Right atrium auricular region (tissue), 2 donors: ENCODE measurements at places on chromosomes 16 and 17.

DNA sequence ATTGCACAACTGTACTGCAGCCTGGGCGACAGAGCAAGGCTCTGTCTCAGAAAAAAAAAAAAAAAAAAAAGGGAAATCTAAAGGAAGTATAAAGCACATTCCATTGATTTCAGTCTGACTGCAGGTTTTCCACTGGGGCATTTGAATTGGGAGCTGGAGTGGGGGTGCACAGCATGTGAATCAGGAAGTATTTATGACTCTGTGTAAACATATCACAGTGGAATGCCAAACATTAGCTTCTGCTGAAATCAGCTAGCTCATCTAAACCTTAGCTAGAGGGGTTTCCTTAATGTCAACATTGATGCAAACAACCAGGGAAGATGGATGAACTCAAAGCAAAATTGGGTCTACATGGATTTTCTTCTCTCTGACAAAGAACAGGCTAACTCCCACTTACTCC lies 641.0 kb upstream of the EEF2KMT start:
- no peak overlapping the region for H3K27ac ChIP-seq
- no peaks in the 10 kb centered on the region for H3K27me3 ChIP-seq
- no peak for DNase-seq
- H3K4me1 ChIP-seq: no peaks in the 10 kb centered on the region
- H3K4me3 ChIP-seq: no peak overlapping the region

- no peak for DNase-seq
- no peaks in the 10 kb centered on the region for H3K27me3 ChIP-seq
- H3K4me3 ChIP-seq: no peak overlapping the region
Observed at GRCh38 chr16:56237451-56237930, 46.2 kb downstream of the GNAO1 start.

DNA sequence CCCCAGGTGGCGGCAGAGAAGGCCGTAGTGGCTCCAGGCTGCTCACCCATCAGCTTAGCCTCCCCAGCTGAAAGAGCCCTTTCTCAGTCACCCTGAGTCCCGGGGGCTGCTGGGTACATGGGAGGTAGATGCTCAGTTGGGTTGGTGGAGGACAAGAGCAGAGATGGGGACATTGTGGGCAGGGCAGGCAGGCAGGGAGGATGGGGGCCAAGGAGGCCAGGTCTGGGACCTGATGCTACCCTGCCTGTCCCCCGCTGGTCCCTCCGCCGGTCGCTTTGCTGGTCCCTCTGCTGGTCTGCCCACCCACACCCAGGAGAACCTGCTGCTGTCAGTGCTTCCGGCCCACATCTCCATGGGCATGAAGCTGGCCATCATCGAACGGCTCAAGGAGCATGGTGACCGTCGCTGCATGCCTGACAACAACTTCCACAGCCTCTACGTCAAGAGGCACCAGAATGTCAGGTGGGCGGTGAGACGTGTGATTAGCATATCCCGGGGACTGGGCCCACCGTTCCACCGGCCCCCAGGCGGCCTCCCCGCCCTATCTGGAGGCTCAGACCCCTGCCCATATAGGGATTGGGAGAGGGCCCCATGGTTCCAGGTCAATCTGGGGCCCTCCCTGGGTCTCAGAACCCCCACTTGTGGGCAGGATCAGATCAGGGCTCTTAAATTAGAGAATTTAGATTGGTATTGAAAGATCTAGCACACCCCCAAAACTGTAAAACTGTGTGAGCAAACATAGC lies 26.9 kb downstream of the ADCY7 start:
- no peak overlapping the region for H3K4me3 ChIP-seq
- H3K36me3 ChIP-seq: no peaks in the 10 kb centered on the region
- H3K27me3 ChIP-seq: no peaks in the 10 kb centered on the region
- DNase-seq: no peak
- peaks cover 3% of the 10 kb centered on the region for H3K4me1 ChIP-seq
- H3K27ac ChIP-seq: no peak overlapping the region

DNA sequence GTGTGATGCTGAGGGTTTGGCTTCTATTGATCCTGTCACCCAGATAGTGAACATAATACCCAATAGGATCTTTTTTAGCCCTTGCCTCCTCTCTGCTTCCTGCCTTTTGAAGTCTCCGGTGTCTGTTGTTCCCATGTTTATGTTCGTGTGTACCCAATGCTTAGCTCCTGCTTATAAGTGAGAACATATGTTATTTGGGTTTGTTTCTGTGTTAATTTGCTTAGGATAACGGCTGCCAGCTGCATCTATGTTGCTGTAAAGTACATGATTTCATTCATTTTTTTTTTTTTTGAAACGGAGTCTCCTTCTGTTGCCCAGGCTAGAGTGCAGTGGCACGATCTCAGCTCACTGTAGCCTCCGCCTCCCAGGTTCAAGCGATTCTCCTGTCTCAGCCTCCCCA lies 23.0 kb downstream of the DUS2 start:
- DNase-seq: no peak
- no peaks in the 10 kb centered on the region for H3K4me1 ChIP-seq
- H3K36me3 ChIP-seq: peaks cover 10% of the 10 kb centered on the region
- H3K27me3 ChIP-seq: no peaks in the 10 kb centered on the region
- no peak overlapping the region for H3K4me3 ChIP-seq

DNA sequence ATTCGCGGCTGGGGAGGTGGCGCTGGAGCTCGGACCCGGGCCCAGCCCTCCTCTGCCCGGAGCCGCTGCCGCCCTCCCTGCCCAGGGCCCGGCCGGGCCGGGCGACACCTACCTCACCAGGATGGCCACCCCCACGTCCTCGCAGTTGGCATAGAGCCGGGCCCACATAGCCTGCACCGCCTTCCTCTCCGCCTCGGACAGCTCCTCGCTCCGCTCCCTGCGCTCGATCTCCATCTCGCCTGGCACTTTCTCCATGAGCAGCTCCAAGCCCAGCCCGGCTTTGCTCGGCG lies 276 bp downstream of the CYGB start:
- H3K36me3 ChIP-seq: no peaks in the 10 kb centered on the region
- H3K27me3 ChIP-seq: no peaks in the 10 kb centered on the region
- peak overlapping the region; percentile 85 for H3K27ac ChIP-seq
- peak overlapping the region; percentile 52 for H3K4me3 ChIP-seq
- no peak for DNase-seq

- no peaks in the 10 kb centered on the region for H3K27me3 ChIP-seq
- no peak for DNase-seq
- H3K4me1 ChIP-seq: peaks cover 51% of the 10 kb centered on the region
Observed at GRCh38 chr17:57363998-57364643, 107.8 kb downstream of the MSI2 start.
